Upper lobe of right lung (tissue), 1 donor: ENCODE measurements at places on chromosomes 11 and 22. TPM values are rescaled to one million over a fixed set of nuclear protein-coding genes. Genes with fewer than 3 reads are reported as not detected.
A peak's percentile ranks its signal among the peaks of the same experiment; 100 is the strongest.

DNA sequence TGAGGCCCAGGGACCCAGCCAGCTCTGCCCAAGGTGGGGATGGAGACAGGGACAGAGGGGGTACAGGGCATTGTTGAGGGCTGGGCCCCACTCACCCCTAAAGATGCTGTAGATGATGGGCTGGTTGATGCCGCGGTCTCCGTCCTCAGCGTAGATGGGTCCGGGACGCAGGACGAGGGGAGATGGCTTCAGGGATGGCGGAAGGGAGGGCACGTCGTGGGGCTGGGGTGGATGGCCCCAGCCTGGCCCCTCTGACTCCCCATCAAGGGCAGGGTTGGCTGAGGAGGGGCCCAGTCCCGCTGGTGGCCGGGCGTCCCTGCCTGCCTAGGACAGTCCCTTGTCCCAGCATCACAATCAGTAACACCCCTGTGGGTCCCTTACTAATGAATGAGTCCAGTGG, 4.5 kb upstream of the IRF7 start:
- DNase-seq: no peak
- H3K36me3 ChIP-seq: no peaks in the 10 kb centered on the region
- peaks cover 8% of the 10 kb centered on the region for H3K4me1 ChIP-seq
- H3K27me3 ChIP-seq: peaks cover 7% of the 10 kb centered on the region

GRCh38 chr11:3859373-3859881, 4.0 kb downstream of the STIM1 start:
- no peaks in the 10 kb centered on the region for H3K36me3 ChIP-seq
- no peaks in the 10 kb centered on the region for H3K27me3 ChIP-seq
- H3K27ac ChIP-seq: peak overlapping the region; percentile 12
- H3K4me1 ChIP-seq: peaks cover 58% of the 10 kb centered on the region

The CPT1A gene
- total RNA-seq: 76.4 TPM

The ABCG4 gene
- 0.14 TPM for total RNA-seq

The ANO5 gene
- 5.9 TPM for total RNA-seq
